ENCODE measurements at places on chromosomes 3 and 15.

DNA sequence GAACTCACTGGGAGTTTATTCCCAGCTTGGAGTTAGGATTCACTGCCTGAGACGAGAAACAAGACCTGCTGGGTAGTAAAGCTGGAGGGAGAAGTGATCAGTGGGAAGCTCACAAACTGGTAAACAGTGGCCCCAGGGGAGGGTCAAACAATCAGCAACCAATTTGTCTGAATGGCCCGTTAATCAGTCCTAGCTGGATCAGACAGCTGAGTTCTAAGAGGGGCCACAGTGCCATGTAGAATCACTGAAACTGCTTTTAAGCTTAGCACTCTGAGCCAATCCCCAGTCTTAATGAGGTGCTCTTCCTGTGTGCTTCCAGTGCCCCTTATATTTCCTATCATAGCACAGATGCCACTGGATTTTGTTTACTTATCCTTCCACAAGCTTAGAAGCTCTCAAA lies 591.7 kb downstream of the RSL24D1 start:
- DNase-seq, result no peak

- DNase-seq, result no peak
Measured at GRCh38 chr15:66670762-66671580, 31.1 kb upstream of the SMAD6 start.

DNA sequence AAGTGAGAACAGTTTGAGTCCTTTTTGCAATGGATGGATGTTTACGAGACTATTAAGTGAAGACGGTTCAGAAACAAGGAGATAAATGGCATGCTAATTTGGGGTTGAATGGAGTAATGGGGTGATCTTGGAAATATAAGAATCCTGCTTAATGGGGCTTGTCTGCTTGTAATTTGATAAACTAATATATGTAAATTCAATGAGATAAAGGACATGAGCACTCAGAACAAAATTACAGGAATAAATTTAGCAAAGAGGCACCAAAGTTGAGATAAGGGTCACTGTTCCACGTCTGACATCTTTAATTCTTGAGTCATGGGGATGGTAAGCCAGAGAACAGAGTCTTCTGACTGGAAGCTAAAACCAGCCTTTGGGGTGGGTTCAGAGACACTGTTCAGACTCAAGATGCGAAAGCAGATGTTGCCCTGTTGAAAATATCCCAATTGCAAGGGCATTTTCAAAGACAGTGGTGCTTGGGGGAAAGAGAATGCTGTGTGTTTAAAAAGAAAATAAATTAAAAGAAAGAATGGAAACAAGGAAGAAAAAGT lies 67.8 kb upstream of the CHRNB4 start:
- no peak for DNase-seq

GRCh38 chr3:98350082-98350481 lies 3.6 kb upstream of the OR5K4 start:
- DNase-seq, result no peak

Measured in inflammatory macrophage treated with lipopolysaccharide for 4 hours (primary cell).